ENCODE measurements at places on chromosomes 6 and 20. TPM values are rescaled to one million over a fixed set of nuclear protein-coding genes. Genes with fewer than 3 reads are reported as not detected.
A peak's percentile ranks its signal among the peaks of the same experiment; 100 is the strongest.

The CNR1 gene
- 2.0 TPM for polyA plus RNA-seq

The VWA7 gene
- polyA plus RNA-seq = 0.29 TPM

GRCh38 chr6:161379834-161380582, 106.1 kb upstream of the AGPAT4 start:
- H3K27me3 ChIP-seq = peaks cover 6% of the 10 kb centered on the region
- H3K4me1 ChIP-seq = no peaks in the 10 kb centered on the region
- no peak overlapping the region for H3K27ac ChIP-seq
- H3K36me3 ChIP-seq = no peaks in the 10 kb centered on the region

GRCh38 chr20:18388860-18389259, 78.0 kb downstream of the DZANK1 start:
- no peak overlapping the region for H3K27ac ChIP-seq
- no peaks in the 10 kb centered on the region for H3K27me3 ChIP-seq
- H3K36me3 ChIP-seq = peaks cover 7% of the 10 kb centered on the region
- DNase-seq = no peak
- no peaks in the 10 kb centered on the region for H3K4me1 ChIP-seq
- no peak overlapping the region for H3K4me3 ChIP-seq

DNA sequence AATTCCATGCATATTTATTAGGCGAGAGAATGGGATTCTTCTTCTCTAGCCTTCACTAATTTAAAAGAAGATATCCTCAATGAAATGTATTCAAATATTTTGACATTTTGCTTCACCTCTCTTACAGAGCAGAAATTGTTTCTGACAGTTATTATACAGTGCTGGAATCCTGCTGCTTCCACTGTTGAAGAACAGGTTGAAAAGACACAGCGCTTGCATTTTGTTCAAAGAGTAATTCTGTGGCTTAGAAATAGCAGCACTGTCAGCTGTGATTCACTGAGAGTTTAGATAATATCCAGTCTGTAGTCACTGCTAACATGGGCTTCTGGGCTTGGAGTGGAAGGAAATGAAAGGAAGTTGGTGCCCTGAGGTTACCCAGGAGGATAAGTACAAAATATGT, 117.1 kb upstream of the FBXL4 start:
- H3K36me3 ChIP-seq = no peaks in the 10 kb centered on the region
- no peak overlapping the region for H3K4me3 ChIP-seq
- no peak for DNase-seq
- no peaks in the 10 kb centered on the region for H3K4me1 ChIP-seq

DNA sequence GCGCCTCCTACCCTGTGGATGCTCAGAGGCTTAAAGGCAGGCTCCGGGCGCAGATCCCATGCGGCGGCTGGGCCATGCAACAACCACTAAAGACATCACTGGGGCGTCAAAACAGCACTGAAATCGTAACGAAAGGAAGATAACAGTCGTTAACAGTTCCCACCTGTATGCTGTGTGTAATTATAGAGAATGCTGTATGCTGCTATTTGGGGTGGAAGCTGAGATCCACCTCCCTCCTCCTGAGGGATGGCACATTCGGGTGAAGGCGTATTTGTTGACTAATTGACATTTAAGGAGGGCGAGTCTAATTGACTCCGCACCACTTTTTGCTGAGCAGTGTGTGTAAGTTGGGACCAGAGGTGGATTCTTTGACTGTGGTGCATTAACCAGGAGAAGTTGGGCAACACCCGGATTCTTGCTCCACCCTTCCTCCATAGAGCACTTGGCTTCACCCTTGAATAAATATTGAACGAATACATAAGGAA, 687 bp downstream of the SLC35A1 start:
- H3K27ac ChIP-seq = peak overlapping the region; percentile 99
- H3K4me1 ChIP-seq = peaks cover 13% of the 10 kb centered on the region
- H3K27me3 ChIP-seq = peaks cover under 1% of the 10 kb centered on the region
- H3K4me3 ChIP-seq = peak overlapping the region; percentile 98

GRCh38 chr6:167530951-167531350, 206.1 kb downstream of the TTLL2 start:
- no peak for DNase-seq
- H3K27me3 ChIP-seq = peaks cover 7% of the 10 kb centered on the region
- no peak overlapping the region for H3K4me3 ChIP-seq

GRCh38 chr6:33967265-33967767, 163.5 kb upstream of the MLN start:
- no peak overlapping the region for H3K4me3 ChIP-seq
- no peak overlapping the region for H3K27ac ChIP-seq
- no peak for DNase-seq
- peaks cover 50% of the 10 kb centered on the region for H3K27me3 ChIP-seq
- no peaks in the 10 kb centered on the region for H3K4me1 ChIP-seq
- H3K36me3 ChIP-seq = peaks cover 7% of the 10 kb centered on the region

- H3K4me1 ChIP-seq = peaks cover 28% of the 10 kb centered on the region
- no peak overlapping the region for H3K4me3 ChIP-seq
- H3K27ac ChIP-seq = no peak overlapping the region
- no peaks in the 10 kb centered on the region for H3K36me3 ChIP-seq
- no peak for DNase-seq
Measured at GRCh38 chr6:108961985-108962384, 113.8 kb downstream of the ARMC2 start.

GRCh38 chr6:34557228-34557627, 1.1 kb upstream of the SPDEF start:
- DNase-seq = no peak
- H3K27me3 ChIP-seq = peaks cover 4% of the 10 kb centered on the region
- no peaks in the 10 kb centered on the region for H3K36me3 ChIP-seq
